ENCODE measurements at places on chromosomes 5 and 9.

- peak; percentile 48 for DNase-seq
Observed at GRCh38 chr9:37408933-37409710, 13.4 kb upstream of the GRHPR start.

DNA sequence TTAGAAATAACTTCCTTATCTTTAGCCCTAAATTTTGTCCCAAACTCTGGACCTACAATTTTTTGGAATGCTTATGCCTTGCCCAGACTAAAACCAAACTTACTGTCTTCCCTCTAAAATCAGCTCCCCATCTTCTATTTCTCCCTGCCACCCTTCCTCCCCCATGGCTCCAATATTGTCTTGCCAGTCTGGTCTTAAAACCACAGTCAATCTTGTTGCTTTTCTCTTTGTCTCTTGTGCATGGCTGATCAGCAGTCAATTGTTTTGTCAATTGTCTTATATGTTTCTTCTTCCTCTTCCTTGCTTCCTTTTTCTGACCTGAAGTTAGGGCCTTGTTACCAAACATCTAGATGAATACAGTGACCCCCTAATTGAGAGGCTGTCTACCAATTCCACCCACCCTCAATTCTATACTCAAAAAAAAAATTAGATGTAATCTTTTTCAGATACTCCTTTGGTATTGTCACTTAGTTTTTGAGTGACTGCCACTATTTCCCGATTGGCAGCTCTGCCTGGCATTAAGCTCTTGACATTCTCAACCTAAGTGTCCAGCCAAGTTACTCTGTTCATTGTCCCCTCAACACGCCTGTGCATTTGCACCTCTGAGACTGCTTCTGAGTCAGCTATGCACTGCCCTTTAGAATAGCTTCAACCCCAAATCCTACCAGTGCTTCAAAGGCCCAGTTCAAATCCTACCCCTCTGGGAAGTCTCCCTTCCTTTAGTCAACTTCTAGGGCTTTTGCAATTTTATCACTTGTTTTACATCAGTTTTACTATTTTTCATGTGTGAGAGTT, 2.5 kb downstream of the PDCD1LG2 start:
- DNase-seq, result no peak

- DNase-seq, result peak; percentile 52
Observed at GRCh38 chr9:83622939-83623678, at the start of gene IDNK. IDNK (plus strand) TSS chr9:83623143; CDS start chr9:83623172, 29 bp downstream.

GRCh38 chr5:151721087-151721646, 34.5 kb upstream of the SPARC start:
- DNase-seq, result no peak

- DNase-seq, result no peak
Observed at GRCh38 chr5:170268153-170268689, 29.4 kb downstream of the LCP2 start.

DNA sequence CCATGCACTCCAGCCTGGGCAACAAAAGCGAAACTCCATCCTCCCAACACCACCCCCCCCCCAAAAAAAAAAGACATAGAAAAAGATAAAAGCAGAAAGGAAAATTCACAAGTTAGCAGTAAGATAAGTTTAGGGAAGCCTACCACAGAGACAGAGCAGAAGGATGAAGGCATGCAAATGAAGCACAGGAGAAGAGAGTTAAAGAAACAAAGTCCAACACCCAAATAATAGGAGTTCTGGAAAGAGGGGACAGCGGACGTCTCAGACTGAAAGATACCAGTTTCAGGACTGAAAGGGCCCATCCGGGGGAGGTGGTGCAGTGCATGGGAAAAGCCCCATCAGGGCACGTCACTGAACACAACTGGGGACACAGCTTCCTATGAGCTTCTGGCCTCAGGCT, 54.3 kb downstream of the OTULIN start:
- DNase-seq, result no peak

GRCh38 chr5:56591081-56591480, 224.3 kb upstream of the MAP3K1 start:
- no peak for DNase-seq

DNA sequence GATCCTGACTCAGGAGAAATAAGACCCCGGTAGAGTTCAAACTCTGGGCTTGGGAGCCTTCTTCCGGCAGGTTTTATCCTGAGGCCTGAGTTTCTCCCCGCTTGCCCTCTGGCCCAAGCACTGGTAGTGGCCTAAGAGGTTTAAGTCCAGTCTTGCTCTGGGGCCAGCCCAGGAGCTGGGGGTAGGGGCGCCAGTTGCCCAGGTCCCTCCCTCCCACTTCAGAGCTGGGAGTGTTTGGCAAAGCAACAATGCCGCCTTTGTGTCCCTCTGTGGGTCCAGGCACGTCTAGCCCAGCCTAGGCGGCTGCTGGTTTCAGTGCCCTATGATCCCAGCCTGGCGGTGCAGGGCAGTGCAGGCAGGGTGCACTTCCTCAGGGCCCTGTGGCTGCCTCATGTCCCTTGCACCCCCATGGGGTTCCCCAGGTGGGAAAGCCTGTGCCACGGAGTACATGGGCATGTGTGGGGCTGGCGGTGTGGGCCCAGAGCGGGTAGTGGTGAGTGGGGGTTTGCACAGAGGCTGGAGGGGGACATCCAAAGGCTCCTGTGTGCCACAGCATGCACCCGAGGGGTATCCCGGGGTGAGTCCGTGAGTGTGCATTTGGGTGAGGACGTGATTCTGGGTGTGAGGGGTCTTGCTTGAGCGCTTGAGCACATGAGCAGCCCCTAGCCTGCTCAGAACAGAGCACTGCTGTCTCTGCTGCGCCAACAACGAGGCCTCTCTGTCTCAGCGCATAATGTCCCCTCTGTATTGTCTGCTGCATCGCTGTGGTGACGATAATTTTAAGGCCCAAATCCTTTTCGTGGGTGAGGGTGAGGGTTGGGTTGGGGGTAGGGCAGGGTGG, 61.7 kb upstream of the PSD2 start:
- DNase-seq, result no peak

DNA sequence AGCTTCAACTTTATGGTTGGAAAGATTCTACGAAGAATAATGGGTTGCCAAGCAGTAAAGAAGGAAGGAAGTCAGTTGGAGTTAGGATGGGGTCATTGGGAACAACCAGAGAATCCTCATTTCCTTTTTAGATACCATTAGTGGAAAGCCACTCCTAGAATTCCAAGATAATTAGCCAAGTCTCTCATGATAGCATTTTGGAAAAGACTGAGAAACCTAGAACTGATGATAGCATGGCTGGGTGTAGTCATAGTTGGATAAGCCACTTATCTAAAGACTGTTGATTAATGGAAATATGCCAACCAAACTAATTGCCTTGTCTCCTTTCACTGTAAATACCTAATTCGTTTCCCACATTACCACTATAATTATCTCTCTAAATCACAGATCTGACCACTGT, 377.0 kb downstream of the GLIS3 start:
- DNase-seq, result no peak

DNA sequence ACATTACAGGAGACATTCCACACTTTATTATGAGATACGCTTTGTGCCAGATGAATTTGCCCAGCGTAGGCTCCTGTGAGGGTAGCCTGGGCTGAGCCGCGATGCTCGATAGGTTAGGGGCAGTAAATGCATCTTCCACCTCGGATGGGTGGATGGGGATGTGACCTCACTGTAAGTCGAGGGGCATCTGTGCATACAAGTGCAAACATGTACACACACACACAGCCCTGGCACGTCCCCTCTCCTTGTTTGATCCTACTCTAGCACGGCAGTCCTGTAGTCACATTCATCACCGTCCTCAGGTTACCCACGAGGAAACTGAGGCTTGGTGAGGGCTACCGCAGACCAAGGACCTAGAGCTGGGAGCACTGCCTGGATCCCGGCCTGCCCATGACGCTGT, 166.8 kb downstream of the COL23A1 start:
- no peak for DNase-seq

DNA sequence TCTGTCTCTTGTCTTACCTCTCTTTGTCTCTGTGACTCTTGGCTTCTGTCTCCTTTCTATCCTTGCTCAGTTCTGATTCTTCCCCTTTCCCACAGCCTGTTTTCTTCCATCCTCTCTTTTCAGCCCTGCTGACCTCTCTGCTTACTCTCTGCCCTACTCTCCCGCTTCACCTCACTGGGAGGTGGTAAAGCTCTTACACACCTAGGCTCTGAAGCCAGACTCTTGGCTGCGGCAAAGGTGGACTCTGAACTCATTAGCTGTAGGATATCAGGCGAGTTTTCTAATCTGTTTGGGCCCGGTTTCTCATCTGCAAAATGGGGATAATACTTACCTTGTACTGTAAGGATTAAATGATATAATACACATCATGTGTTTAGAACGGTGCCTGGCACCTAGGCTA, 11.1 kb downstream of the PCDH1 start:
- no peak for DNase-seq

- DNase-seq, result no peak
Observed at GRCh38 chr5:30385754-30386153, 807.7 kb upstream of the CDH6 start.

DNA sequence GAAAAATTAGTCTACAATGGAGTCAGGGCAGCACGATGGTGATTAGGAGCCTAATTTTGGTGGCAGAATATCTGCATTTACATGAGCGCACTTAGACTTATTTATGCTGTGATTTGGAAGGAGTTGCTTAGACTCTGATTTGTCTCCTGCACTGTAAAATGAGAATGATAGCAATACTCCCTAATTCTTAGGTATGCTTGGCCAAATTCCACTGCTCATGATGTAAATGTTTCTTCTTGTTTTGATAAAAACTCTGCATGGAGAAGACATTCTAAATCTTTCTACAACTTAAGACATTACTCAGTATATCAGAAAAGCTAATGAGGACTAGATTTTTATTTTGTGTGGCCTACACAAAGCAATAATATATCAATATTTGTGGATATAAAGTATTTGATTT, 205.4 kb downstream of the CDH18 start:
- no peak for DNase-seq

DNA sequence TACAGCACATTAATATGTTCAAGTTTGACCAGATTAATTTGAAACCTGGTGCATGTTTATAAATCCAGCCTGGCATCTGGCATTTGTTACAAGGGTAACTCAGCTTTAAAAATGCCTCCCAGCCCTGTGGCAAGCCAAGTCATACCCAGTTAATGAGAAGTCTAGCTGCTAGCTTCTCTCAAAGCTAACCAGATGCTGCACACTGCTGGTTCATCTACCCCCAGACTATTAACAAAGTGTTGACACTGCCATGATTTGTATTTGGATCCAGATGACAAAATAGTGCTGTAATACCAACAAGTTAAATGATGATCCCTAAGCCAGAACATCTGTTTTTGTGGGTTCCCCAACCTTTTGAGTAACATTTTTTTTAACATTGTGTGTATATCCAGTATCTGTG, 573.7 kb upstream of the DAB2 start:
- no peak for DNase-seq

GRCh38 chr9:135919318-135919890, 12.1 kb upstream of the CAMSAP1 start:
- DNase-seq, result no peak

- no peak for DNase-seq
Observed at GRCh38 chr9:33127881-33128280, 39.3 kb downstream of the B4GALT1 start.

- DNase-seq, result no peak
Observed at GRCh38 chr9:135531096-135531495, 9.9 kb downstream of the LCN1 start.

DNA sequence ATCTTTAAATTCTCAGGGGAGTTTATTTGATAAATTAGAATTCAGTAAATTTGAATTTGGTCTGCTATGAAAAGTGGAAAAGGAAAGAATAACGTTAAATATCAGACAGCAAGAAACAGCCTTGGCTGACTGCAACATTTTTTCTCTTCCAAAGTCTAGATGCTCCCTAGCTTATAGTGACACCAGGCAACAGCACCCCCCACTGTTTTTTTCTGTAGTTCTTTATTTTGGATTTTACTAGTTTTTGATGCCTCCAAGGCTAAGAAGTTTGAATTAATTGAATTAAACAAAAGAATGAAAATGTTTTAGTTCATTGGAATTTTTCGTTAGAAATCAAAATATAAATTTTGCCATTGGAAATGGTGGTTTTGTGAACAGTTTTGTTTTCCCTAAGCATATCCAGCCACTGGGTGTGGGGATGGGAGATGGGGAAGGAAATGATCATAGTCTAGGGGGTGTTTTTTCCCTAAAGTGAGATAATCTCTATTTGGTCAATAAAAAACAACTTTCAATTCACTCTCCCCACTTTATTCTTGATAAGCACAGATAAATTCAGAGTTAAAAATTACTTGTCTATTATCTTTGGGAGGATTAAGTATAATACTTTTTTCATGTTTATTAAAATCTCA, 199.3 kb upstream of the CD180 start:
- no peak for DNase-seq

GRCh38 chr5:1936901-1937300, 54.2 kb upstream of the IRX4 start:
- DNase-seq, result no peak

DNA sequence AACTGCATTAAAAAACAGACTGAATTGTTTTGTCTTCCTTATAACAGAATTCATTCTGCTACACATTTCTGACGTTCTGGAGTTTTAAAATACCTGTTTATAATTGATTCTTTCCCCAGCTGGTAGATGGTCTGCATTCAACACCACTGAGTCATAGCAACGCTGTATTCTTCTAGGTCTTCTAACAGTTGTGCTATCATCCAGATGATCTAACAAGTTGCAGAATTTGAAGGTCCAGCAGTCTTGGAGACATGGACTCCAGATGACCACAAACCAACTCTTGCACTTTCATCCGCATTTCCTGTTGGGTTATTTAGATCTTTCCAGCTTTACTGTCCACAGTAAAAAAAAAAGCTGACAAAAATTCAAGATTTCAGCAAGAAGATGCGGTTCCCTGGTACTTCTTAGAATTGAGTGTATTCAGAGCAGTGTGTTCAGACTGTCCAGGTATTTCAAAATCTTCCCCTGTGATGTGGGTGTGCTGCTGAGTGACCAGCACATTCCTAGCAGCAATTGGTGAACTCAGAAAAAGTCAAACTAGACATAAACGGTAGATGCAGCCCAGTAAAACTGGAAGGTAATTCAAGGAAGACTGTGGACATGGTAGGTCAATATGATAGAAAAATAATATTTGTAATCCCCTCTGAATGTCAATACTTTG, 50.2 kb downstream of the CSNK1A1 start:
- DNase-seq, result no peak

DNA sequence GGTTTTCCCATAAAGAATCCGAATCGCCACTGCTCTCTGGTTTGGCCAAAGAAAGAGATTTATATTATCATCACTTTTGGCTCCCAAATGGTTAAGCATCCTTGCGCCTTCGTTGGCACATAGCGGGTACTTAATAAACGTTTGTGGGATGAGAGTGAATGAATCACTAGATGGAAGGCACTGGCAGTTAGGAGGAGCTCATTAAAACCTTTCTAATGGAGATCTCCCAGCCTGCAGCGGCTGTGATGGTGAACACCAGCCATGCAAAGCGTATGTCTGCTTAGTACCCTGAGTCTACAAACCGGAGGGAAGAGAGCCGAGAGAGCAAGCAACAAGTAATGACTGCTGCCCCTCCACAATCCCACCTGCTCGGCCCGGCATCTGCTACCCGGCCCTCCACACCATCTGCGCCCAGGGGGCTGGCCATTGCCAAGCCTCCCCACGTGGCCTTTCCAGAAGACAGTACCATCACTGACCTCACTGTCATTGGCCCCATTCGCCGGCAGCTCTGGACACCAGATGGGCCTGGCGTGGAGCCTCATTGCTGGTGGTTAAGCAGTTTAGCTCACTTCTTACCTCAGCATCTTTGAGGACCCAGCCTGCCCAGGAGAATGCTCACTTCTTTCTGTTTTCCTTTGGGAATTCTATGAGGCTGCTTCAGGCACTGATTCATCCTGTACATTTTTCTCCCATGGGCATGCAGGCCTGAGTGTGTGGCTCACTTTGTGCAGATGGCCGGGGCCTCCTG, 39.3 kb upstream of the ANKRD33B start:
- DNase-seq, result no peak

GRCh38 chr5:19047277-19047676, 940.7 kb downstream of the CDH18 start:
- no peak for DNase-seq
